ENCODE measurements at places on chromosomes 7 and 10. TPM values are rescaled to one million over a fixed set of nuclear protein-coding genes. Genes with fewer than 3 reads are reported as not detected.

UPK3B gene
- total RNA-seq, result 2.2 TPM

DDX56 gene
- 78.4 TPM for total RNA-seq

CUBN gene
- total RNA-seq, result 2.2 TPM

GIMAP6 gene
- total RNA-seq, result 4.6 TPM

PDE1C gene
- total RNA-seq, result 57.2 TPM

ADARB2 gene
- total RNA-seq, result 93.4 TPM

H2BK1 gene
- total RNA-seq, result not detected

MACC1 gene
- total RNA-seq, result not detected

SCD gene
- total RNA-seq, result 430 TPM

Measured in dorsolateral prefrontal cortex (tissue), 122 donors.